Activated CD4-positive, alpha-beta T cell treated with anti-CD3 and anti-CD28 coated beads for 1 hour (primary cell): ENCODE measurements at places on chromosomes 3 and 15.

- no peak for DNase-seq
Measured at GRCh38 chr3:186823386-186823785, 17.1 kb upstream of the RFC4 start.

GRCh38 chr3:190306513-190307163 is 15.6 kb downstream of the CLDN1 start:
- DNase-seq: no peak

GRCh38 chr3:6249679-6250078 is 611.2 kb upstream of the GRM7 start:
- DNase-seq: no peak

DNA sequence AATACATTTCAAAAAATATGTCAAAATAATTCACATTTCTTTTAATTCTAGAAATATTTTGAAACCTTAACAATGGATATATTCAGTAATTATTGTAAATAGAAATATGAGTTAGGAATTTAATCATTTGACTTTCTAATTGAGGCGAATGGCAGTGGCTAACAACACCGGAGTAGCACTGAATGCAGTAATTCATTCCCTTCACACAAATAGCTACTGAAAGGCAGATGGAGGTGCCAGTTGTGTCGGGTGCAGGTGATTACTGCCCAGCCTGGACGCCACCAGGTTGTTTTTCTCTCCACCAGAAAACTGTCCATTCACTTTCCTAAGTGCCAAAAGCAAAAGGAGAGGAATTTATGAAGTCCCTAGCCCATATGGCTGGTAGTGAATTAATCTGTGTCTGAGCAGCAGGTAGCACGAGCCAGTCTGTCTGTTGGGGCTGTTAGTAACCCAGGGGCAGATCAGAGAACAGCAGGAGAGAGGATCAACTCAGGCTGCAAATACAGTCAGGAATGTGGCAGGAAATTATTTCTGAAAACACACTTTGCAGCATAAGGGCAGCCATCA is 79.3 kb upstream of the GMNC start:
- no peak for DNase-seq
